ENCODE measurements at places on chromosomes 1 and 21. TPM values are rescaled to one million over a fixed set of nuclear protein-coding genes. Genes with fewer than 3 reads are reported as not detected.
A peak's percentile ranks its signal among the peaks of the same experiment; 100 is the strongest.

DNA sequence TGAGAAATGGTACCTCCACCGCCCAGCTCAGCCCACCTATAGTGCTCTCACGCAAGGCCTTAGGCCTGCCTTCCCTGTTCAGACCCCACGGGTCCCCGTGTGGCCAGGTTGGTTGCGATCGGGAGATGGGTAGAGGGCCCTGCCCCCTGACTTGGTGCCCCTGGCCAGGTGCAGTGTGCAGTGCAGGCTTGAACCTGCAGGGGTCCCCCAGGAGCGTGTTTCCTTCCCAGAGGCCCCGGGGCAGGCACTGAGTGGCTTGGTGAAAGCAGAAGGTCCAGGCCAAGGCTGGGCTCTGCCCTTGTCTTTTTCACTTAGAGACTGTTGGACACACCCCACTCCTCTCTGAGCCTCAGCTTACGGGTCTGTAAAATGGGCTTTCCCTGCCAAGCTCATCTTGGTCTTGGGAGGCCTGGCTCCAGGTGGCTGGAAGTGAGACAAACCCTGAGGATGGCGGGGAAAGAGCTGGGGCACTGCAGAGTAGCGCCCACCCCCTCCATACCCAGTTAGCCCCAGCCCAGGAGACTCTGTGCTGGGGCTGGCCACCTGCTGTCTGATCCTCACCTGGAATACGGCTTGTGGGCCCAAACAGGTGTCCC, 9.3 kb upstream of the HES5 start:
- DNase-seq: no peak

- no peak for DNase-seq
Measured at GRCh38 chr1:107933736-107934135, 31.2 kb downstream of the VAV3 start.

GRCh38 chr1:199170711-199171110, 531.9 kb downstream of the PTPRC start:
- DNase-seq: peak; percentile 51

DNA sequence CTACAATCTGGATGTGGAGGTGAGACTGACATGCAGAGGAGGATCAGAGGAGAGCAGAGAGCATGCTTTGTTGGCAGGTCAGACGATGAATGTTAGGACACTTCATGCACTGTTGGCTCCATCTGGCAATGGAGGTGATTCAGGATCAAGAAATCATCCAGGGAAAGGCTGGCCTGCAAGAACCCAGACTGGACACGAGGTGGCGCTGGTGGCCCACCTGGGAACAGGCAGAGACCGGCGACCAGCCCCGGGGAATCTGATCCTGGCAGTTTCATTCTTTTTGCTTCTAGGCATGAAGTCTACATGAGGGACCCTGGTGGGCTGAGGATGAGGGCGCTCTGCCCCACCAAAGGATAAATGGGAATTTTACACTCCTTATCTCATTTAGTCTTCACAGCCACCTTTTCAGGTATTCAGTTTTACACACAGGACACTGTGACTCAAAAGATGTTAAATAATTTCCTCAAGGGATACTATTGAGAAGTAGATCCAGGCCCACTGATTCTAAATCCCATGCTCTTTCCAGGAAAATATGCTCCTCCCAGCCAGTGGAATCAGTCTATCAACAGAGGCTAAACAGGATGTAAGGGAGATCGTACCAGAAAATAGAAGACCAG, 26.2 kb upstream of the SCMH1 start:
- peak; percentile 69 for DNase-seq

DNA sequence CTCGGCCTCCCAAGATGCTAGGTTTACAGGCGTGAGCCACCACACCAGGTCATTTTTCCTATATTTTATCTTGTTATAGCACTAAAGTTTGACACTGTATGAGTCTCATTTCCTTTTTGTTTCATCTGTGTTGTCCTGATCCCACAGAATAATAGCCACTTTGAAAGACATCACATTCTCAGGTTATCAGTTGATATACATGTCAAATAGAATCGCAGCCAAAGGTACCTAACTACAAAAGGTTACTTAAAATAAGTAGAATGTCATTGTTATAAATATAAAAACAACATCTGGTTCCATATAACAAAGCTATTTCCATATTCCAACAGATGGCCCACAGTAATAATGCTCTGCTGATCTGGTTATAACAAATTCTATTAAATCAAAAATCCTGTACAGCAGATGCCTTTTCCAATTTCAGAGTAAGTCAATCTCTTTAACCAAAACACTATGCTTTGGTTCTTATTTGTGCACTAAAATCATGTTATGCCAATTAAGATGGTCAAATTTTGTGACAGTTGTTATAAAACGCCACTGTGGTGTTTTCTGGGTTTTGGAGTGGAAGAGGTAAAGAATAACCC, 6.0 kb downstream of the FOXJ3 start:
- no peak for DNase-seq

DNA sequence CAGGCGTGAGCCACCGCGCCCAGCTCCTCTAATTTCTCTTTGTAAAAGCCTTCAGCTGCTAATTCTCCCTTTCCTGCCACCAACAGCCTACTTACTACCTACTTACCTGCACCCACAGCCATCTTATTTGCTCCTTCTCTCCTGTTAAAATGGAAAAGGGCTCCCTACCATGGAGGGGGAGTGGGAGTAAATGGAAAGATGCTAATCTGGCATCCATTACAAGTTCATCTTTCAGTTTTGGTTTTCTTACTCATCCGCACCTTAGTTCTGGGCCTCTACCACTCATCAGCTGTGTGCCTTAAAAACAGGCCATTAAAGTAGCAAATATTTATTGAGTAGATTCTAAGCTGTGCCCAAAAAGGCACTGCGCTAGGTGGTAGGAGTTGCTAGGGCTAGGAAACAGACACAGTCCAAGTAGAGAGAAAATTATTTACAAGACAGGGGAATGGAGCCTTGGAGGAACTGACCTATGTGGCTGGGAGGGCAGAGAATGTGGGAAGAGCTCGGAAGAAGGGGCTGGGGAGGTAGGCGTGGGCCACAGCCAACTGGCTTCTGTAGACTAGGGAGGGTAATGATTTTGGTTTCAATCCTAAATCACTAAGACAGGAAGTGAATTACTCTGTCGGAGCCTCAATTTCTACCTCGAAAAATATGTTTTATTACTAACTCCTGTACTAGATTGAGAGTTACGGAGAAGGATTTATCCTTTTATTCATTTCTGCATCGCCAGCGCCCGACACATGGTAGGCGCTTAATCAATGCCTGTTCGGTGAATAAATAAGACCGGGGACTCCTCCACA, 685 bp upstream of the DDI2 start:
- peak; percentile 45 for DNase-seq

GRCh38 chr1:111739925-111740765, 950 bp upstream of the INKA2 start:
- peak; percentile 52 for DNase-seq

DNA sequence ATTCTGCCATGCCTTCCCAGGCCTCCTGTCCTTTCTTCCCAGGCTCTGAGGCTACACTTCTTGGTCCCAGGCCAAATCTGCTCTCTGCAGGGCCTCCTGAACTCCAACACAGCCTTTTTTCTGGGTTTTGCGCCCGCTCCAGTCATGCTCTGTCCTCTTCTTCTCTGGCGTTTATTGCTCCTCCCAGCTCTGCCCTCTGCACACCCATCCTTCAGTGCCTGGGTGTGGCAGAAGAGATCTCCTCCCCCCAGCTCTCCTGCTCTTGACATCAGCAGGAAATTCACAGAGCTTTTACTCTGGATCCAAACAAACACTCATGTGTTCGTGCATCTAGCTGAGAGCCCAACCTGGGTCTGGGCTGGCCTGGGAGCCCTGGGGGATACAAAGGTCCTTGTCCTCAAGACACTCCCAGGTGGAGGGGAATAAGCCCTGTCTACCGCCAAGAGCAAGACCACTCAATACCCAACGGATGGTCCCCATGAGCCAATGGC, 22.9 kb upstream of the EPS8L3 start:
- DNase-seq: no peak

GRCh38 chr21:38669186-38669585, 136.5 kb upstream of the ETS2 start:
- DNase-seq: peak; percentile 30

PAPPA2 gene
- total RNA-seq: 0.18 TPM

SDC3 gene
- total RNA-seq: 13.1 TPM

NCAM2 gene
- total RNA-seq: 5.0 TPM

FNDC5 gene
- 1.7 TPM for total RNA-seq

Measured in IMR-90 (cell line).